ENCODE measurements at places on chromosomes 2 and 18. TPM values are rescaled to one million over a fixed set of nuclear protein-coding genes. Genes with fewer than 3 reads are reported as not detected.

- DNase-seq = no peak
These were observed 1.6 kb upstream of the RALB start for GRCh38 chr2:120251078-120251477.

The SPC25 gene
- polyA plus RNA-seq = 0.16 TPM

- DNase-seq = no peak
These were observed 126.8 kb downstream of the GLI2 start for GRCh38 chr2:120862201-120863060.

The L3MBTL4 gene
- 3.0 TPM for polyA plus RNA-seq

The ADRA2B gene
- polyA plus RNA-seq = 0.46 TPM

DNA sequence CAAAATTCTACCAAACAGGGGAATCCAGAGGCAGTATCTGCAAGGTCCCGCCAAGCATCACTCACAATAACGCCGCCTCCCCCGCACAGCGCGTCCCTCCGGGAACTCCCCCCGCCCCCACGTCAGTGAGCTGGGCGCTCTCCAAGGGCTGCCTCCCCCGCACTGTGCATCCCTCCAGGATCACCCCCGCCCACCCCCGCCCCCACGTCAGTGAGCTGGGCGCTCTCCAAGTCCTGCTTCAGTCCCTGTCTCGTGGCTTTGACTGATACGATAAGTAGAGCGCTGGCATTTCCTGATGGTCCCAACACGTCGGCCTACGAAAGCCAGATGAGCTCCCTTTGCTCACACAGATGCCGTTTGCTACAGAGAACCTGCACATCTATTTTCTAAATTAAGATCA lies 130.7 kb upstream of the TPO start:
- no peak for DNase-seq

The PLEKHB2 gene
- 16.3 TPM for polyA plus RNA-seq

GRCh38 chr2:10402062-10402585 lies 46.0 kb downstream of the ODC1 start:
- no peak for DNase-seq

The LDLRAD4 gene
- polyA plus RNA-seq = 13.9 TPM

DNA sequence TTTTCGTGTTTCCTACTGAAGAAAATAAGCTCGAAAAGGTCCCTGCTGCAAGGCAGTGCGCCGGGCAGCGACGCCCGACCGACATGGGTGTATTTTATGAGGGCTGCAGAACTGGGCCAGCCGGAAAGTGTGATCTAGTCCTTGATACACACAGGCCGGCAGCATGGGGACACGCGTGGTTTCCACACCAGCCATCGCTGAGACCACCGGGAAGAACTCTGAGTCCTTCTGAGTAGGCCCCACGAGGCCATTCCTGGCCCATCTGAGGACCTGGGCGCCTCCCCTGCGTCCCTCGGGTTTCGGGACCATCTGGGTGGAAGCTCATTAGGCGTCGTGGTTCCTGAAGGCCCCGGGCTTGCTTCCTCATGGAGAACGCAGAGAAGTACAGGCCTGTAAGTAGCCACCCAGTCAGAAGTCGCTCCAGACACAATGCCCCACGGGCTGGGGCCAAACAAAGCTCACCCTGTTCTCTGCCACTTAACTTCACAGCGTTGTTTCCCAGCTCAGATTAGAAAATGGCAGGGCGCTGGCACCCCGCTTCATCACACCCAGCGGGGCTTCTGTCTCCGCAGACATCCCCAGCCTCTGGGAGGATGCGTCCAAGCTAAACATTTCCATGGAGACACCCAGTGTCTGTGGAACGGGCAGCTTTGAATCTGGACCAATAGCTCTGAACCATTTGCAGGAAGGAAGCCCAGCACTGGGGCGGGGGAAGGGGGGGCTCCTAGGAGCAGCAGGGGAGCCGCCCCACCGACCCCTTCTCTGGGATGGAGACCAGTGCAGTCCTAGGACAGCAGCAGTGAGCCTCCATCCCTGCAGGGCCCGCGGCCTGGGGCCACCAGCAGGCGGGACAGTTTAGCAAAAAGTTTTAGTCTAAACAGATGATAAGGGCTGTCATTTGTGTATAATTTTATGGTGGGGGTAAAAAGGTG lies 2.4 kb downstream of the NFATC1 start:
- peak; percentile 19 for DNase-seq

The DUSP19 gene
- polyA plus RNA-seq = 0.13 TPM

Measured in B cell (primary cell).